Sigmoid colon (tissue), 7 donors: ENCODE measurements at places on chromosomes 2 and 18. TPM values are rescaled to one million over a fixed set of nuclear protein-coding genes. Genes with fewer than 3 reads are reported as not detected.

Gene PPP1R1C
- polyA plus RNA-seq, result 0.83 TPM

Gene UPP2
- polyA plus RNA-seq, result not detected

Gene POU3F3
- polyA plus RNA-seq, result not detected

Gene CXCR2
- 0.46 TPM for polyA plus RNA-seq

Gene PROM2
- 2.5 TPM for polyA plus RNA-seq

- no peak for DNase-seq
These were observed 23.5 kb upstream of the PMAIP1 start for GRCh38 chr18:59876310-59876626.

DNA sequence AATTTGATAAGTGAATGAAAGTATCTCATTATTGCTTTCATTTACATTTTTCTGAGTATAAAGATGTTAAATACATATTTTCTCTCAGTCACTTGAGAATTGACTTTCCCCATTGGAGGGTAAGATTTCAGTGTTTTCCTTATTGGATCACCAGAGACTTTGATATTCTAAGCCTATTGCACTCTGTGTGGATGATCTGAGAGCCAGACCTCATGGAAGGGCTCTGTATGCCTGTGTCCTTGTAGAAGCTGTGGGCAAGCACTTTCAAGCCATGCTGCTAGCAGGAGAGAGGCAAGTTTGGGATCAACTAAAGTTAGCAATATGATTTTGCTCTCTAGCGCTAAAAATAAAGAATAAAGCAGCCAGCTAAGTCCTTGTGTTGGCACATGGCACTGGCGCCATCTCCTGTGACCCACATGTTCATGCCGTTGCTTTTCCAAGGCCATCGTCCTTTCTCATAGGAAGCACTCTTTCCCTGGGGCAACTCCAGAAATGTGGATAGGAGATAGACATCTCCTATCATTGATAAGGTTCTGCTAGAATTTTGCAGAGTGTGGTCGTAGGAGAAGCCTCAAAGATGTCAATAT lies 72.6 kb downstream of the AOX1 start:
- DNase-seq, result no peak

GRCh38 chr2:58870704-58871103 lies 629.6 kb upstream of the FANCL start:
- no peak for DNase-seq

DNA sequence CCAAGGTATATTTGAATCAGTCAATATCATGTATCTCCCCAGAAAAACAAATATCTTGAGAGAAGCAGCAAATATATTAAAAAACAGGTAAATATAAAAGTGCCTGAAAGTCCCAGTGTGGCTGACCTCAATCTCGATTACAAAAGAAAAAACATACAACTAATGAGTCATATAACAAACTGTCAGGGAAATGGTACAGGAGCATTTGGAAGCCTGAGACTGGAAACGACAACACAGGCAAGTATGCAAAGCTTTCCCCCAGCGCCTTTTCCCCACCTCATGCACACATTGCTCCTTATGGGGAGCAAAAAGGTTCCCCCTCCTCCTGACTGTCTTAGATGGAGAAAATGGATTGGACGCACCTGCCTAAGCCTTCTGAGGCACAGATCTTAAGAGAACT lies 230.7 kb downstream of the TMX3 start:
- no peak for DNase-seq

DNA sequence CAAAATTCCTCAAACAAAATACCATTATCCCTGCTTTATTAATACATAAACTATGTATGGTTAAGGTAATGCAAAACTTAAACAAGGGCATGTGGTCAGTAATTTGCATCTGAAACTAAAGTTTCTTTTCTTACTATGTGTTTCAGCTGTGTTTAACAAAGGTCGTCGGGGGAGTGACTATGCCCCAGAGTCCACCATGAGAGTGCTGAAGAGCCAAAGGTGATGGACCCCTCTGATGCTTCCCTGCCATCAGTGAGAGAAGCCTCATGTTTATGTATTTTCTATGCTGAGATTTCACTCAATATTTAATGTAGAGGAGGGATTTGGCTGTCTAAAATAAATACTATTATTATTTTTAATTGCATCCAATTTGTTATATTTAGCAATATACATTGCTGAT lies 707.2 kb upstream of the REG3G start:
- DNase-seq, result no peak

GRCh38 chr18:33596178-33596854 lies 18.3 kb downstream of the ASXL3 start:
- DNase-seq, result no peak

GRCh38 chr2:143505542-143505941 lies 376.3 kb downstream of the ARHGAP15 start:
- DNase-seq, result no peak

GRCh38 chr2:239025096-239025801 lies 177.4 kb downstream of the TWIST2 start:
- peak; percentile 63 for DNase-seq

DNA sequence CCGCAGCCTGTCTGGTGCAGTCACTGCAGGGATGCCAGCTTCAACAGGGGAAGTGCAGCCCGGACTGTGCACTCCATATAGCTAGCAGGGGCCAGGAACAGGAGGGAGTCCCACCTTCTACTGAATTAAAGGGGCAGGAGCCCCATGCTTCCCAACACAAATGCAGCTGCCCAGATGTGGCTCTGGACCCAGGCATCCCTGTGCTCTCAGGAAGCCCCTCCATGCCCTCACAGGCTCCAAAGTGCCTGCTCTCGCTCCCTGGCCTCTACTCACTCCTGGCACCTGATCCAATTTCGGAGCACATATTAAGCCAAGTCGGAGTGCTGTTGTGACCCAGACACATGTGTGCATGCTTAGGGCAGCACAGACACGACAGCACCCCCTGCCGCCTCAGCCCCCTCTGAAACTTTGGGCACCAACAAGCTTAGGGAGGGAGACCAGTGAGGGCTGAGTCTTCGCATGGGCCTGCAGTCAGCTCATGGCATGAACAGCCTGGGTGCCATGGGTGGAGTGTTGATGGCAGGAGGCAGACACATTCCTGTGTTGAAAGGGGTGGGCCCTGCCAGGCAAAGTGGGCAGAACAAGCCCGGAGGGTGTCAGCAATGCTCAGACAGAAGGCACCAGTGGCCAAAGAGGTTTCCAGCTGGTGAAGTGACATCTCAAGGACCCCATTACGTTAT lies 83.5 kb downstream of the ZNF804A start:
- no peak for DNase-seq

DNA sequence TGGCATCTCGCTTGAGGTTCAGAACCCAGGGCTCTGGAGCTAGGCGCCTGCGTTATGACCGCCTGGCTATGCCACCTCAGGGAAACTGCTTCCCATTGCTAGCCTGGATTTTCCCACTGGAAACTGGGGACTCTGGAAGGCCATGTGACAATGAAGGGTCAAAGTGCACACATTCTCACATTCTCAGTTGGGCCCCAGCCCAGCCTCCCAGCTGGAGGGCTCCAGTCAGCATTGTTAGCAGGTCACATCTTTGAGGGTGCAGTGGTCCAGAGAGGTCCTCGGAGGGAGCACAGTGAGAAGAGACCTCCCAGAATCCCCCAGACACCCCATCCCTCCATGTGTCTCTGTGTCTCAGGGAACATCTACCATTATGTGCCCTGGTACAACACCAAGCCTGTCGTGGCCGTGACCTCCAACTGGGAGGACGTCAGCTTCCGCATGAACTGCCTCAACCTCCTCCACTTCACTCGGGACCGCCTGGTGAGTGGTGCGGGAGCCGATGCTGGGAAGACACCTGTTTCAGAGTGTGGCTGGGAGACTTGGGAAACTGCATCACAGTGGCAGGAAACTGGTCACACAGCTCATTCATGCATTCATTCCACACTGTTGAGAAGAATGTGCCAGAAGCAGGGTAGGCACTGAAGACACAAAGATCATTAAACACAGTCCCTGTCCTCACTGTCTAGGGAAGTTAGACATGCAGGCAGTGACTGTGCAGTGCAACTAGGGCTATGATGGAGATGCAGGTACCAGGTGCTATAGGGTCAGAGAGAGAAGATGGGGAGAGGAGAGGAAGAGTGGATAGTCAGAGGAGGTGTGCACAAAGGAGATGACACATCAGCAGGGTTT lies 41.6 kb downstream of the FER1L5 start:
- DNase-seq, result peak; percentile 46

GRCh38 chr2:16214861-16215260 lies 274.5 kb downstream of the MYCN start:
- no peak for DNase-seq

DNA sequence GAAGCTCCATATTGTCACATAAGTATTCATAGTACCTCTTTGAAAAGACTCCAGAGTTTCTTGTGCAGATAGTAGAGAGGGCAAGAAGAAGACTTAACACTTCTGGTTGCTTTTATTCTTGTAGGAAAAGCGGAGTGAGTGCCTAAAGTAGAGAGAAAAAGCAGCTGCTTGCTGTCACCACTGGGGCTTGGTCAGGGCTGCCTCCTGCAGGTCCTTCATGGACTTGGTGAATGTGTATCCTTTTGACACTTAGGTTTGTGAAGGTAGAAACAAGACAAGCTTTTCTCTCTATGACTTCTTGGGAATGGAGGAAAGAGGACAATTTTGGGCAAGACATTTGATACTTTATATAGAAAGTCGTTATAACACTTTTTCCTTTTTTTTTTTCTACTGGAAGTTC lies 312.8 kb upstream of the FANCL start:
- DNase-seq, result no peak

- no peak for DNase-seq
These were observed 25.7 kb upstream of the NCL start for GRCh38 chr2:231489990-231490389.

DNA sequence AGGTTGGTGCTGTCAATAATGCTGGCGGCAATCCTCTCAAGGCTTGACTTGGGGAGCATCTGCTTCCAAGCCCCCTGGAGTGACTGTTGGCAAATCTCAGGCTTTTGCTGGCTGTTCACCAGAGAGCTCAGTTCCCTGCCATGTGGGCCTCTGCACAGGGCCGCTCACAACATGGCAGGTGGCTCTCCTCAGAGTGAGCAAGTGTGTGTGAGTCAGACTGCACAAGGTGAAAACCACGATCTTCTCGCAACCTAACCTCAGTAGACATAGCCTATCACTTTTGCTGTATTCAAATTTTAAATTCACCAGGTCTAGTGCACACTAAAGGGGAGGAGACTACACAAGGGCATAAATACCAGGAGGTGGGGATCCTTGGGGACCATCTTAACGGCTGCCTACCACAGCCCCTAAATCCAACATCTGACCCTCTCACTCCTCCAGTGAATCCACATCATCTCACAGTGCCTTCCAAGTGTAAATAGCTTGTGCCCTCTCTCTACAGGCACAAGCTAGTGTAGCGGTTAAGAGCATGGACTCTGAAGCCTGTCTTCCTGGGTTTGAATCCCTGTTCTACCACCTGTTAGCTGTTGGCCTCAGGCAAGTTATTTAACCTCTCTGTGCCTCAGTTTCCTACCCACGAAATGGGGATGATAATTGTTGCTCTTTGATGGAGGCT lies 187.7 kb upstream of the CXCR4 start:
- no peak for DNase-seq

- DNase-seq, result no peak
These were observed 48.8 kb upstream of the ITSN2 start for GRCh38 chr2:24409171-24409570.

DNA sequence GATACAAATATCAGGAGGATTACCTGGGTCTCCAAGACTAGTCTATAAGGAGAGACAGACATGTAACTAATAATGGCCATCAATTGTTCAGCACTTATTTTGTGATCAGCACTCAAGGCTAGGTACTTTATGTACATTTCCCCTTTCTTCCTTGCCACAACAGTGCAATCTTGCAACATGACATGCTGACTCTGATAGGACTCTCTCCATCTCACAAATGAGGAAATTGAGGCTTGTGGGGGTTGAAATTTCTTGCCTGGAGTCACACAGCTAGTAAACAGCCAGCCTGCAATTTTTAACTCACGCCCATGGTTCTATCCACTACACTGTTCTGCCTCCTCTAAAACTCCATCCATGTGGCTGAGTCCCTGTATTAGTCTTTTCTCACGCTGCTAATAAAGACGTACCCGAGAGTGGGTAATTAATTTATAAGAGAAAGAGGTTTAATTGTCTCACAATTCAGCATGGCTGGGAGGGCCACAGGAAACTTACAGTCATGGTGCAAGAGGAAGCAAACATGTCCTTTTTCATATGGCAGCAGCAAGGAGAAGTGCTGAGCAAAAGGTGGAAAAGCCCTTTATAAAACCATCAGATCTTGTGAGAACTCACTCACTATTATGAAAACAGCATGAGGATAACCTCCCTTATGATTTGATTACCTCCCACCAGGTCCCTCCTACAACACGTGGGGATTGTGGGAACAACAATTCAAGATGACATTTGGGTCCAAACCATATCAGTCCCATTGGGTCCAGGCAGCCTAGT lies 302.4 kb downstream of the PLCL1 start:
- no peak for DNase-seq

DNA sequence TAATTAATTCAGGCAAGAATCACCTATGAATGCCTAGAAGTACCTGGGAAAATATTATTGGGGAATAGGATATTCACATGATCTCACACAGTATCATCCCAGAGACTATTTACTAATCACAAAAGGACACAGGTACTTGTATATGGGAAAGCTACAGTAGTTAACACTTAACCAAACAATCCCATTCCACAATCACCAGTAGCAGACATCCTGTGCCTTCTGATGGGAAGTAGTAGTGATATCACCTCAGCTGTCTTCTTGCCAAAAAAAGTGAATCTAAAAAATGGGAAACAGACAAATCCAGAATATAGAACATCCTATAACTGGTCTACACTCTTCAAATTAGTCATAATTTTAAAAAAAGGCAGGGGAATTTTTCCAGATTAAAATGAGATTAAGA lies 75.6 kb upstream of the CCDC150 start:
- DNase-seq, result no peak

DNA sequence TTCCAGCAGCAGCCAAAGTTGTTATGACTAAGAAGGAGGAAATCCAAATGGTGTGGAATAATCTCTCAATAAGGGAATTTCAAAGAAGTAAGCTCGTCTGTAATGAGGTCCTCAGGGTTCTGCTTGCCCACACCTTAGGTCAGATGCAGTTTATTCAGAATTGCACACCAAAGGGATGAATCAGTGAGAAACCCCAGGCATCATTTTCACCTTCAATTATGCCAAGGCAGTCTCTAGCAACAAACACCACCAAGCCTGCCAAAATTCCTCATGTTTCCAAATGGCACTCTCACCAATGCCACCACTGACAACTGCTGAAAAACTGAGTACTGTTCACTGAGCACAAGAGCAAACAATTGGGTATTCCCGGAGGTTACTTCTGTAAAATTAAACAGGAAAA lies 43.6 kb downstream of the KCNG3 start:
- no peak for DNase-seq

DNA sequence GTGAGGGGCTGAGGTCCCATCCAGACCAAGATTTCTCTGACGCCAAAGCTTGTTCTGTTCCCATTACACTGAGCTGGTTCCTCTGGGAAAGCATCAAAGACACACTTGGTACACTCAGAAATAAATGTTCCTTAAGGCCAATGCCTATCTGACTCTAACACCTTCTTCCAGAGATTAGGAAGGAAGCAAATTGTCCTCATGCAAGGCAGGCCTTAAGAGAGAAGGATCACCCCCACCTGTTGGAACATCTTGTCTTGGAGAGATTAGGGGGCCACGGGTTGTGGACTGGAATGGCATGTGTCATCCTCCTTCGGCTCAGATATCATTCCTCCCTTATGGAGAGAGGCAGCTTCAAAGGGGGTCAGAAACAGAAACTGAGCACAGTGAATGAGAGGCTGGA lies 100.2 kb downstream of the ANKRD44 start:
- no peak for DNase-seq
